NCI-H2171 treated with DMSO at 0.1 percent for 48 hours (cell line): ENCODE measurements at places on chromosomes 16 and 17.

GRCh38 chr16:86508947-86509758 lies 1.2 kb upstream of the FOXF1 start:
- no peak for DNase-seq

- no peak for DNase-seq
Observed at GRCh38 chr16:12059216-12059769, 82.8 kb downstream of the SNX29 start.

DNA sequence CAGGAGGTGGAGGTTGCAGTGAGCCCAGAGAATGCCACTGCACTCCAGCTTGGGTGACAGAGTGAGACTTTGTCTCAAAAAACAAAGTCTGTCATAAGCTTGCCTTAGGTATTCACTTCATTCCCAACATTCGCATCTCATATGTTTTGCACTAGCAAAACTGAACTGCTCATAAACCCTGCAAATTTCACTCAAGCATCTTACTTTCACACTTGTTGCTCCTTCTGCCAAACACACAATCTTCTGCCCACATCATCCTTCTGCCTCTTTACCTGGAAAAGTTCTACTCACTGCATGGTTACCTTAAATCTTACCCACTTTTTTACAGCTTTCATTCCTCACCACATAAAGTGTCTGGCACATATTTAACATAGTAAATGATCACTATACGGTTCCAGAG lies 152.5 kb downstream of the USP22 start:
- no peak for DNase-seq

DNA sequence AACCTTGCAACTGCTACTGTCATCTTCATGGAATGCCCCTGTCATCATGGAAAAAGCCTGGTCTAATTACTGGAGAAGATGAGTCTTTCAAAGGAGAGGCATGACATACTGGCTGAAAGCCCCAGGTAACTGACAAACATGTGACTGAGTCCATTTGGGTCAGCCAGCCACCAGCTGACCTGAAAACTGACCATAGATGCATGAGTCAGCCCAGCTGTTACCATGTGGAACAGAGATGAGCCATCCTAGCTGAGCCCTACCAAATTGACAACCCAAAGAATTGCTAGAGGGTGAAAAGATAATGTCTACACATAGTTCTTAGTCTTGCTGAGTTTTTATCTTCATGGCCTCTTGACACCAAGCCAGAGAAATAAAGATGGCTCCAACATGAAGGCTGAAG lies 311.8 kb downstream of the UTP18 start:
- DNase-seq: no peak
